BJ (cell line): ENCODE measurements at places on chromosomes 3 and 15. TPM values are rescaled to one million over a fixed set of nuclear protein-coding genes. Genes with fewer than 3 reads are reported as not detected.
A peak's percentile ranks its signal among the peaks of the same experiment; 100 is the strongest.

DNA sequence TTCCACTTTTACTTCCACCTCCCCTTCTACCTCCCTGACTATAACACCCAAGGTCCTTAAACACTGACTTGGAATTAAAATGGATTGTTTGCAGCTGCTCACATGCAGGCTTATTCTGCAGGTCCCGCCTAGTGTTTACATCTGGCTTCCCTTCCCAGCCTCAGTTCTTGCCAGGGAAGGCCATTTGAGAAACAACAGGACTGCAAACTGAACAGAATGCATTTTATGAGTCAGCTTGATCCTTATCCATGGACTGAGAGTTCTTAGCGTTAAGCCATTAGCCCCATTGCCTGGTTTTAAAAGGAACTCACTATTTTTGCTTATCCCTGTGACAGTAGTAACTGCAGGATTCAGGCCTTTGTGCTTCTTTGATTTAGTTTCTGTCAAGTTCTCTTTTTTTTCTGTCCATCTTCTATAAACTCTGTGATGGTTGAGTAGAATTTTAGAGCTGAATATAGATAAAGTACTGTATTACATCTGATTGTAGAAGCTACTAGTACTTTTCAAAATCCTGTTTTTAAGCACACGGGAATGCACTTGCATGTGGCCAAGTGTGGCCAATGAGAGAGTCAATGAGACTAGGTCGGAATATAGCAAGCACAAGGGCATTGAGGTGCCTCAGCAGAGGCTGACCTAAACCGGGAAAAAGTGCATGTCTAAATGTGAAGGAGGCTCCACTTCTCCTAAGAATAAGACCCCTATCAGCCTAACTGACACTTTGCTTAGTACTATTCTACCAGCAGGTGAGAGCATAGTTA, 106.4 kb downstream of the TUSC7 start:
- DNase-seq, result no peak

DNA sequence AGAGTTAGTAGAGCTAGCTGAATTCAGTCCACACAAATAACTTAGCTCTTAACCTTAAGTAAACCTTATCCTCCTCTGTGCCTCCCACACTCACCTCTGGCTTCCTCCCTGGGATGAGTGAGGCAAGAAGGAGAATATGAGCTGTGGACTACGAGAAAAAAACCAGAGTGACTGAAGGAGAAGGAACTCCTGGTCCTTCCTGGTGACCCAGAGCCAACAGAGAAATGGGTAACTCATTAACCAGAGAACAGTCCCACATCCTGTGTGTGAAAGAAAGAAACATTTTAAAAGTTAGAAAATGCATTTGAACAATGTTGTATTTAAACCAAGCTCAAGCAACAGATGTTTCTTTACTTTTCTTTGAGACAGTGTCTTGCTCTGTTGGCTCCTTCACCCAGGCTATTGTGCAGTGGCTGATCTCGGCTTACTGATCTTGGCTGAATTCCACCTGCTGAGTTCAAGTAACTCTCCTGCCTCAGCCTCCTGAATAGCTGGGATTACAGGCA, 27.5 kb upstream of the FAM81A start:
- no peak for DNase-seq

DNA sequence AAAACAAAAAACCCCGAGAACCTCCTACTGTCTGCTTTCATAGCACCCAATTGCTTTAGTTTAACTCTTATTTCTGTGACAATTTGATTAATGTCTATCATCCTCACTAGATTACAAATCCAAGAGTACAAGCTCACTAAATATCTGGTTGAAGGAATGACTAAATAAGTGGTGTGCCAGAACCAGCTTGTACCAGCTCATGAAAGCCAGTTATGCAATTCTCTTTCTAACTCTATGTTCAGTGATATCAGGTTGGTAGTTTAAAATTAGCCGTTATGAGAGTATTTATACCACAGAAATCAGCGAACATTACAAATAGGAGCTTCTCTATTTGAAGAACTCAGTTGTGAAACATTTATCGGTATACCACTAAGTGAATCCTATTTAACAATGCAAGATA, 137.2 kb upstream of the MITF start:
- no peak for DNase-seq

DNA sequence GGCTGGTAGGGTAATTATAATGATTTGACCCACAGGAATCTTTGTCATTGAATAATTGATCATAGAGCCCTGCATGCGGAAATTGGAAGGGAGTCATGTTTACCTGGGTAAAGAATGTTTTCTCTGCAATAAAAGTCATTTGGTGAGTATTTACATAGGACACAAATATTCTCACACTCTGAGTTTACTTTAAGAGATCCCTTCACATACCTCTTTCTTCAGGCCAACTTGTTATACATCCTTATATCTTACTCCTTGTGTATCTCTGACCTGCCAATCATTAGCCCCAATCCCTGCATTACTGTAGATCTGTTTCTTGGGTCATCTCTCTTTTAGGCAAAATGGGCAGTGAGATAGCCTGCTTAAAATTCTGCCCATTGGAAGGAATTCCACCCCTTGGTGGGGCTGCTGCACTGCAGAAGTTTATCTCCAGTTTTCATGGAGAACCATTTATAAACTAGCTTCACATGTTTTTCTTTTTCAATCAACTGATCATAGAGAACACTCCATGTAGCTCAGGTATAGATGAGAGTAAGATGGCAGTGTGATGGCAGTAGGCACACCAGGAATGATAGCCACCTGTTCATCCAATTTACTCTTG, 46.2 kb downstream of the ILDR1 start:
- DNase-seq, result no peak

Gene RLBP1
- not detected in 2 replicates for polyA plus RNA-seq

GRCh38 chr3:64552966-64553365, 134.8 kb downstream of the ADAMTS9 start:
- no peak for DNase-seq

DNA sequence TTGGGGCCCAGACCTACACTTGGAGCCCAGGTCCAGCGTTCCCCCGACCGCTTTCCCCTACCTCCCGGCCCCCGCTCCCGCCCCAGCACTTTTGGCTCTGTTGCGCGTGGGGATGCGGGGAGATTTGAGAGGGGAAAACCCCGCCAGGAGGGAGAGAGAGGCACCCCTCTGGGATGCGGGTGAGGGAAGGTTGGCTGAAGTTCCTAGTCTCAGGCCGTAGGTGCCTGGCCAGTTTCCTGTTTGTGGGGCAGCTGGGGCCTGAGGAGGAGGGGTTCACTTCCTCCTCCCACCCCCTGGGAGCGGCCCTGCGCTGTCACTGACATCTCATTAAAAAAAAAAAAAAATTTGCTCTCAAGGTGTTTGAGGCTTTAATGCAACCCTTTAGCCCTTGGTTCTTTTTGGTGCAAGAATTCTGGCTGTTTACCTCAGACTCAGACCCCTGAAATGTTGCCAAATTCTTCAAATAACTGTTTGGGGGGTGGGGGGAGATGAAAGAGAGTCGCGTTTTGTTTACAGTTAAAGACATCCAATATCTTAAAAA, 2.6 kb downstream of the FAM43A start:
- no peak for DNase-seq

DNA sequence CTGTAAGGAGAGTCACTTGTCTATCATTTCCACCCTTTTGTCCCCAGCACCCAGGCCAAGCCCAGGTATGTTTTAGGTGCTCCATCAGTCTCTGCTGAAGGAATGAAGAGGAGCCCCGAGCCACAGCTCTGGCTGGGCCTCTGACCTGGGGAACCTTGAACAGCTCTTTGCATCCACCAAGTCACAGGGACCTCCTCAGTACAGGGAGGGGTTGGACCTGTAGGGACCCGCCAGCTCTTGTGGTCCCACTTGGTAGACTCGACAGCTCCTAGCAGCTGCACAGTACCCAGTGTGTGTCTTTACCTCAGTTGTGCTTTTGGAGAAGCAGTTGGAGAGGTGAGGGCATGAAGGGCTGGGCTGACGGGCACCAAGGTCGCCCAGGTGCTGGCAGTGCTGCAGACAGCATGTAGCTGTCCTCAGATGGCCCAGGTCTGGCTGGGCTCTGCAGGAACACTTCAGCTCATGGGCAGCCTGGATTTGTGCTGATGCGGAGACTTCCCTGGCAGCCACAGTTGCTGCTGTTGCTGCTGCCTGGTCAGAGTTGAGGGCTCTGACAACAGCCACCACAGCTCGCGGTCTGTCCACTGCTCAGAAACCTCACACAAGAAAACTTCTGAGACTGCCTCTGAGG, 123.6 kb downstream of the CACNA1D start:
- DNase-seq, result no peak

GRCh38 chr15:31338879-31339557, 12.4 kb downstream of the KLF13 start:
- DNase-seq, result peak; percentile 72

DNA sequence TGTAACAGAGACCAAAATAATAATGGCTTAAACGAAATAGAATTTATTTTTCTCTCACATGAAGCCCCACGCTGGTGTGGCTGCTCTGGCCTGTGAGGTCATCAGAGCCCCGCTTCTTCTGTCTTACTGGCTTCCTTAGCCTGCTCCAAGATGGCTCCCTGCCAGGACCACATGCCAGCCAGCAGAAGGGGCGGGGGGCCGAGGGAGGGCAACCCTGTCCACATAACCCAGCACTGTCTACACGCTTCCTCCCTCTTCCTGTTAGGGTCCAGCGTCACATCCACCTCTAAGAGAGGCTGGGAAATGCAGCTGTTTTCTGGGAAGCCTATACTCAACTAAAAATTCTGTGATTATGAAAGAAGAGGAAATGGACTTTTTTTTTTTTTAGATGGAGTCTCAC, 107.9 kb upstream of the DLG1 start:
- no peak for DNase-seq

DNA sequence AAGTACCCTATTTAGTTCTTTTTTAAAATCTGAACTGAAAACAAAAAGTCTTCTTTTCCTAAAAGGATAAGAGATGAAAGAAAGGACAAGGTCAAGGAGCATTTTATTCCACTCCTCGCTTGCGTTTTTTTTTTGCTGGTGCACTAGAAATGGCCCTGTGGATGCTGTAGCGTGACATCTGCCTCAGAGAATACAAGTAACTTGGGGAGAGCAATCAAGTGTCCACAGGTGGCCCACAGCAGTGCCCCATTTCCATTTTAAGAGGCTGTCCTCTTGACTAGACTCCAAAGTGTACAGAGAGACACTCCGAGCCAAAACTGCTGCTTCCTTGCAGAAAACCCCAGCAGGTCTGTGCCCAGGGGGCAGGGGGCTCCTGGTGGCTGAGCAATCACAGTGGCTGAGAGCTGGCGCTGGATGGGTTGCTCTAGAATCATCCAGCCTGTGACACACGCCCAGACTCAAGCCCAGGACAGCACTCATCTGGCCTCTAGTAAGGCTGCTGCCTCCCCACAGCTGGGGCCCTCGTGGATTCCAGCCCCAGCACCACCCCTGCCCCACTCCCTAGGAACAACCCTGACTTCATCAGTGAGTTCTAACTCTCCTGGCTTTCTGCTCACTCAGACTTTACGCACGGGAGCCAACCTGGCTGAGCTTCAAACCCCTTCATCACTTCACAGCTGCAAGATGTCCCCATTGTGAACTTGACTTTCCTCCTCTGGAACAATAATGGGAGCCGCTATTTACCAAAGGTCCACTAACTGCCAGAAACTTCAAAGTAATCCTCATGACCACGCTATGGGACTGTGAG, 71.1 kb upstream of the SPATA12 start:
- no peak for DNase-seq

DNA sequence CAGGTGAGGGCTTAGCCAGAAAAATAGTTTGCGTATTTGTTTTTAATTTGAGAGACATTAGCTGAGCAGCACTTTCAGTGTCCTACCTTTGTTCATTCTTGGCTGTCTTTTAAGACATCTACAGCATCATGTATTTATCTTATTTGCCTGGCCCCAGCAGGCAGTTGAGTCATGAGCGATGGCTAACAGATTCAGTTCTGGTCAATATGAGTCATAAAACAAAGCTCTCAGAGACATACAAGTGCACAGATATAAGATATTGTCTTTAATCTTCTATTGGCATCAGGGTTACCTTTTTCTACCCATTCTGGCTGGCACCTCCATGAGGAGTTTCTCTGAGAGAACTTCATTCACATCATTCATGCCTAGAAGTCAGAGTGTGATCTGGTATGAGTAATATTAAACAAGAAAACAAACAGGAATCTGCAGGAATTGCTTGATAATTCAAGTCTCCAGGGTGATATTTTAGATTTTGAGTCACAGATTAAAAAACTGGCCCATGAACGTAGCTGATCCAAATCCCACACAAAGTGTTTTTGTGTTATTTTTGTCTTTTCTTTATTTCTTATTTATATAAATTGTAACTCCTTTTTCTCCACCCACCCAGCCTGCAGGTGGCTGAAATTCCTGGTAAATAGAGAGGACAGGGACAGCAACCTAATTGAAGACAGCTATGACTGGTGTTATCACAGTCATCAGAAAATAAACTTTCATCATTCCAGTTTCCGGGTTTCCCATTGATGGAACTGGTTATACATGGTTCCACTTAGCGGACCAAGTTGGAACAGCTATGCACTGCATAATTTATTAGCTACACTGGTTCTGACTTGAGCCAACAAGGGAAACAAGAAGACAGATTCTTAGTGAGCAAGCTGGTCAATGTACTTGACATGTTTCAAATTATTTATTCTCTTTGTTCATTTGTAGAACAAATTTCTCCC, 47.3 kb downstream of the PLSCR2 start:
- DNase-seq, result no peak

DNA sequence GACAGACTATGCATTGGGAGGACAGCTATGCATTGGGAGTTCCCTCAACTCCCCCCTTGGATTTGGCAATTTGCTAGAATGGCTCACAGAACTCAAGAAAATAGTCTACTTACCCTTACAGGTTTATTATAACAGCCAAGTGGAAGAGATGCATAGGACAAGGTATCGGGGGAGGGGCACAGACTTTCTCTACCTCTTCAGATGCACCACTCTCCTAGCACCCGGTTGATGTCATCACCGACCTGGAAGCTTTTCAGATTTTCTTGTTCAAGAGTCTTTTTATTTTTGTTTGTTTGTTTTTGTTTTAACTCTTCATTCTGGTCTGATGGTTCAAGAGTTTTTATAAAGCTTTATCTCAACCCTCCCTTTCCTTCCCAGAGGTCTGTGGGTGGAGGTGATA, 20.7 kb upstream of the ADAMTS9 start:
- no peak for DNase-seq

GRCh38 chr3:41711651-41712050, 250.3 kb downstream of the ULK4 start:
- no peak for DNase-seq

Gene IL12A
- 0.38 and 0.50 TPM in 2 replicates for polyA plus RNA-seq

- DNase-seq, result no peak
Measured at GRCh38 chr3:23669541-23670255, 136.1 kb upstream of the UBE2E1 start.

DNA sequence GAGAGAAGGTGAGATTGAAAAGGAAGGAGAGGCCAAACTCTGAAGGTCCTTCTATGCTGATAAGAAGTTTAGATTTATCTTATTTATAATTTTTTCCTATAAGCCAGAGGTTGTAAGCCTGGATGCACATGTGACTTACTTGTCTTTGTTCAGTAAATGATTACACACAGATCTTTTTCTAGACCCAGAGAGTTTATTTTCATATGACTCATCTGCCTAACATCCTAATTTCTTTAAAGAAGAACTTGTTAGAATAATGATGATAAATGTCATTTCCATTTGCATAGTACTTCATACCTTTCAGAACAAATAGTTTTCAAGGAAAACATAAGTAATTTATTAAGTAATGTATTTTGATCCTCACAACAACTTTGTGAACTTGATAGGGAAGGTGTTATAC, 434.8 kb upstream of the DPH6 start:
- peak; percentile 12 for DNase-seq

- no peak for DNase-seq
Measured at GRCh38 chr15:32029409-32029861, 880 bp upstream of the CHRNA7 start.

Gene MINAR1
- polyA plus RNA-seq, result 0.37 and 0.43 TPM in 2 replicates

GRCh38 chr15:89555768-89556167, 19.5 kb upstream of the TICRR start:
- no peak for DNase-seq

GRCh38 chr15:66069751-66070150, 183.8 kb downstream of the MEGF11 start:
- no peak for DNase-seq
